T-helper 1 cell treated with Interleukin-12 subunit alpha and Interleukin-12 subunit beta and Interleukin-4 antibody, amounts not matched to agents 30 ng/mL and 1 ng/mL, for 36 hours (primary cell): ENCODE measurements at places on chromosomes 4 and X. TPM values are rescaled to one million over a fixed set of nuclear protein-coding genes. Genes with fewer than 3 reads are reported as not detected.

F11 gene
- 0.10 TPM in 1 of 2 replicates, not detected in the other for total RNA-seq

AREG gene
- 0.22 and 0.27 TPM in 2 replicates for total RNA-seq

MCF2 gene
- total RNA-seq = 0.27 and 0.37 TPM in 2 replicates

RGN gene
- not detected in 2 replicates for total RNA-seq

TLL1 gene
- total RNA-seq = 0.05 TPM in 1 of 2 replicates, not detected in the other

SH3D19 gene
- total RNA-seq = not detected in 2 replicates

RHOXF1 gene
- total RNA-seq = 0.29 and 0.46 TPM in 2 replicates

SEC24B gene
- 29.9 and 30.3 TPM in 2 replicates for total RNA-seq

SOD3 gene
- not detected in 2 replicates for total RNA-seq

ARSJ gene
- not detected in 2 replicates for total RNA-seq
